Stimulated activated CD8-positive, alpha-beta memory T cell treated with anti-CD3 and anti-CD28 coated beads, Interleukin-4, amount 100 ng/mL, for 48 hours (primary cell): ENCODE measurements at places on chromosomes 7 and 10.

DNA sequence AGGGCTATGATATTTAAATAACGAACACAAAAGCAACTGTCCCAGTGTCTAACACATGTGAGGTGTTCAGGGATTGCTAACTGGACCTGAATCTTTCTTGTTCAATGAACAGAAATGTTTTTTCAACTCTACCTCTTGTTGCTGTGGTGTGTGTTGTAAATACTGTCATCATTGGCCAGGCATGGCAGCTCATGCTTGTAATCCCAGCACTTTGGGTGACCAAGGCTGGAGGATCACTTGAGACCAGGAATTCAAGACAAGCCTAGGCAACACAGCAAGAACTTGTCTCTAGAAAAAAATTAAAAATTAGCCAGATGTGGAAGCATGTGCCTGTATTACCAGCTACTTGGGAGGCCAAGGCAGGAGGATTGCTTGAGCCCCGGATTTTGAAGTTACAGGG is 1250.9 kb downstream of the TYW1 start:
- no peak for DNase-seq

DNA sequence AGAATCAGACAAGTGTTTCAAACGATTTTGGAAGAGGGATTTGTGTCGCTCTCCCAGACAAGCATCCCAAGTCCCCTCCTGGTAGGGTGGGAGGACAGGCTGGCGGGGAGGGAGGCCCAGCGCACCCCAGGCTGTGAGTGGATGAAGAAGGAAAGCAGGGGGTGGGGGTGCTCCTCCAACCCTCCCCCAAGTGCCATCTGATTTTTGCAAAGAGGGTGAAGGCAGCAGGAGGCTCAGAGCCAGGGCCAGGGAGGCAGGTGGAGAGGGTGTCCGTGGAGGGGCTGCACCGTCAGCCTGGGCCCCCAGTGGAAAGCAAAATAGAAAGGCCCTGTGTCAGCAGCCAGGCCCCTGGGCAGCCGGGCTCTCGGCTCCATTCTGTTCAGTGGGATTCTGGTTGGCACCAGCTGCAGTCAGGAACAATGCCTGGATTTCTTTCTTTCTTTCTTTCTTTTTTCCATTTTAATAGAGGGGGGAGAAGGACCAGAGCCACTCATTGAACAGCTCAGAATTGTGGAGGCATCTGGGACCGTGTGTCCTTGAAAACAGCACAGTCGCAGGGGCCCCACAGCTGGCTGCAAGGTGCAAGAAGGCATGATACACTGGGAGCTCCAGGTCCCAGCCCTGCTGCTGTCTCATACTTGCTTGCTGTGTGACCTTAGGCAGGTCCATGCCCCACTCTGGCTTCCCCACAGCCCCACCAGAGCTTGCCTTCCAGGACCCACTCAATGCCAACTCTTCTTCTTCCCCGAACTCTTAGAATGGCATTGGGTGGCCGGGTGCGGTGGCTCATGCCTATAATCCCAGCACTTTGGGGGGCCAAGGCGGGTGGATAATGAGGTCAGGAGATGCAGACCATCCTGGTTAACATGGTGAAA is 7.1 kb upstream of the ZMIZ1 start:
- no peak for DNase-seq

DNA sequence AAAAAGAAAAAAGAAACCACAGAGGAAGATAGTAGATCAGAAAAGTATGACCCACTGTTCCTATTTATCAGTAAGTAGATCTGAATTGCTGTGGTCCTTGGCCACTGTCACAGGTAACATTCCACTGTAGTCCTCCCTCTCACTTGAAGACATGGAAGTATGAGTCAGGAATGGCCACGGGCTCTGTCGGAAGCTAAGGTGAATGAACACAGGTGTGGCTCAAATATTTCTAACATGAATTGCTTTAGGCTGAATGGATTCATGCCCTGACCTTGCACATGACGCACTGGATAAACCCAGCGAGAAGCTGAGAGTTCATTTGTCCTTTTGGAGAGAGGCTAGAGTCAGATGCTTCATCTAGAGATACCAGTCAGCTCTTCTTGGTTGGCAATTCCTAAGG is 224.5 kb upstream of the SP8 start:
- DNase-seq, result no peak

- peak; percentile 16 for DNase-seq
Observed at GRCh38 chr10:86649471-86650150, 4.7 kb upstream of the OPN4 start.

- DNase-seq, result no peak
Observed at GRCh38 chr7:113143486-113144257, 25.3 kb upstream of the SMIM30 start.

GRCh38 chr7:14851610-14852009 is 50.9 kb downstream of the DGKB start:
- no peak for DNase-seq
